ENCODE measurements at places on chromosomes 7 and 10.

DNA sequence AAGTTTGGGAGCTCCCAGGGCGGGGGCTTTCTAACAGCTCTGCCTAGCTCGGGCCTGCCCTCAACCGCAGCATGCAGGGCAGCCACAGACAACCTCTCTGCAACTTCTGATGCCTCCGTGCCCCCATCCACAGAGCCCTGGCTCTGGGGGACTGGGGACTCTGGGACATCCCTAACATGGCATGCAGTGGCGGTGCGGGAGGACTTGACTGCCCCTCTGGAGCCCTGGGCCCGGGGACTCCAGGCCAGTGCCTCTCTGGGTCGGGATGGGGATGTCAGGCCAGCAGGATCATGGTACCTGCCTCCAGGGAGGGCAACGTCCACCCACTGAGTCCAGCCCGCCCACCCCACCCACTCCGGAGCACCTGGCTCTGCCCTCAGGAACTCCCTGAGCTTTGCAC, 520 bp upstream of the AQP1 start:
- DNase-seq, result no peak

DNA sequence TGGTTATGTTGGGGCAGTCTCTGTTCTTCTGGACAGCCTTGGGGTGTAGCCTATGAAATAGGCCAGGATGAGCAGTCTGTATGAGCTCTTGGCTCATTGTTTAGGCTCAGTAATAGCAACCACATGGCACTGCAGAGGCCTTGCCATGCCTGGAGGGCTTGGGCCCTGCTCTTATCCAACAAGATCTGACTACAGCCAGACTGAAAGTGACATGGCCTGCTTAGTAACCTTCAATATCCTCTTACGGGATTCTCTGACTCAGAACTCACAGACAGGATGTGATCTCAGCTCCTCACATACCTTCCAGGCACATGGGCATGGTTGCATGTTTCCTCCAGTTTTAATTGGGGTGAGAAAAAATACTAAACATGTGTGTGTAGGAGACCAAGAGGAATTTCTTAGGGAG, 289.3 kb downstream of the PTEN start:
- DNase-seq, result no peak

DNA sequence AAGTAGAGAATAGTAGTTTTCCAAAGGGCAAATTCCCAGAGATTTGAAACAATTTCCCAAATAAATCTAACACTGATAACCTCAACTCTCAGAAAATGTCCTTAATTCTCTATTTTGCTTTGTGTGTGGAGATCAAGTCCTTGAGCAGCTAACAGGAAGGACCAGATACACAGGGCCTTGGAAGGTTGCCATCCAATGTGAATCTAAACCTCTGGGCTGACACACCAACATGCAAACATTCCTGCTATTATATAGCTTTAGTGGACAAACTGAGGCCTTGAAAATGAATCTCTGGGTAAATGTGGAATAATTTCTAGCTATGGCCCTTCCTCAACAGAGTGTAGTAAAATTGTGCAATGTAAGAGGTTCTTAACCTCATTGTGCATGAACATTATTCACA, 44.1 kb upstream of the PARD3 start:
- DNase-seq, result no peak

GRCh38 chr10:68121852-68122251, 12.6 kb downstream of the MYPN start:
- DNase-seq, result no peak

DNA sequence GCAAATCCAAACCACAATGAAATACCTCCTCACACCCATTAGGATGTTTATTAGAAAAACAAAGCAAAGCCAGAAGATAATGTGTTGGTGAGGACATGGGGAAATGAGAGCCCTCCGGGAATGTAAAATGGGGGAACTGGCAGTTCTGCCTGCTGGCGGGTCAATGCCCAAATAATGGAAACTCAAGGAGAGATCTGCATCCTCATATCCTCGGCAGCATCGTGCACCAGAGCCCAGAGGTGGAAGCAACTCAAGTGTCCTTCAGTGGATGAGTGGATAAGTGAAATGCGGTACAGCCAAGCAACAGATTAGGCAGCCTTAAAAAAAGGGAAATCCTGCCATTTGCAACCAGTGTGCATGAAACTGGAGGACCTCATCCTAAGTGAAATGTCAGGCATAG, 325.2 kb downstream of the WDR37 start:
- DNase-seq, result no peak

DNA sequence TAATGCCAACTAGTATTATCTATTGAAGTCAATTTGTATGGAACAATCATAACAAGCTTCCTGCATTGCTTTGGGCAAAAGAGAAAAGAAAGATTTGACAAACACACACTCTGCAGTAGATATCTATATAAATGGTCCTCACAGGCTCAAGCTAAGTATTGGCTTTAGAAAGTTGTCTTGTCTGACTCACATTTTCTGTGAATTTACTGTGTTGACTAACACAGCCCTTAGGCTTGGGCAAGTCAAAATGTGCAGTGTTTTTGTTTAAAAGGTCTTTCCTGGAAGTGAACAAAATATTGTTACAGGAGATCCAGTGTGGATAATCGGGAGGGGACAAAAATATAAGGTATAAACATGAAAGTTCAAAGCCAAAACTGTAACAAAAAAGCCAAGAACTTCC, 194.4 kb downstream of the RELN start:
- no peak for DNase-seq

- DNase-seq, result no peak
Measured at GRCh38 chr10:36903040-36903439, 222.4 kb upstream of the ANKRD30A start.

DNA sequence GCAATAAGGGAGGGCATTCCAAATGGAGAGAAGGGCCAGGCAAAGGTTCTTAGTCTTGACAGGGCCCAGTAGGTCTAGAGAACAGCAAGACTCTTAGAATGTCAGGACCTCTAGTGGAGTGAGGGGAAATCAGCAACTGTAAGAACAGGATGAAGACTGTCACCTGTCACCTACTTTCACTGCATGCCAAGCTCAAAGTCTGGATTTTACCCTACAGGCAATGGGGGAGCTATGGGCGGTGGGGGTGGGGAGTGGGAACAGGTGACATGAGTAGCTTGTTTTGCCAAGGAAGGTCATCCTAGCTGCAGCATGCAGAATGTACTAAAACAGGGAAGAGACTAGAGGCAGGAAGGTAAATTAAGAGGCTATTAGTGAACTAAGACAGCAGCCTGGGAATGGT, 18.3 kb downstream of the GOT1 start:
- no peak for DNase-seq

- DNase-seq, result no peak
Measured at GRCh38 chr7:152090747-152091146, 65.3 kb downstream of the GALNT11 start.

DNA sequence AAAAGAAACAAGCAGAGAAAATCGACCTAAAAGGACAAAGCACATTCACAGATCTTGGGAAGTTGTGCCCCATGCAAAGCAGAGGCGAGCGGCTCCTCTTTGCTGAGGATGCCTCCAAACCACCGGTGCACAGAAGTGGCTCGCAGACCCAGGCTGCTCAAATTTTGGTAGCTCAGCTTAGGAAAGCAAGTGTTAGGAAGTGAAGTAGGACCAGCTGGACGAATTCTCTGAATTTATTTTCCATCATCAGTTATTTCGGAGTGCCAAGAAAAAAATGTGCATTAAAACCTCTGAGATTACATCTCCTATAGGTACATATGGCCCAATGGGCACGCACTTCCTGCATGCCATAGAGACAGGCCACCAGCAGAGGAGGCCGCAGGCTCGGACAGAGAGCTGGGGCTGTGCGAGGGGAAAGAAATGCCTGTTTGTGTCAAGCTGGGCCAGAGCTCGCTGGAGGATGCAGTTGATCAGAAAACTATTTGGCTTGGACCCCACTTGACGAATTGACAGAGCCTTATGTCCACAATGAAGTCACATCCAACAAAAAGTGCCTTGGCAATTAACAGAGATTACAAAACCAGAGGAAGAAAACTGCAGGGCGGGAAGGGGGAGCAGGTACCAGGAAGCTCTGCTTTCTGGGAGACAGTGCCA, 122.3 kb upstream of the LYZL2 start:
- DNase-seq, result peak; percentile 84

GRCh38 chr7:47571331-47572093, 10.4 kb downstream of the TNS3 start:
- DNase-seq, result peak; percentile 88

- no peak for DNase-seq
Measured at GRCh38 chr10:23174074-23174976, 17.8 kb upstream of the PTF1A start.
